ENCODE measurements at places on chromosomes 11 and 22.

DNA sequence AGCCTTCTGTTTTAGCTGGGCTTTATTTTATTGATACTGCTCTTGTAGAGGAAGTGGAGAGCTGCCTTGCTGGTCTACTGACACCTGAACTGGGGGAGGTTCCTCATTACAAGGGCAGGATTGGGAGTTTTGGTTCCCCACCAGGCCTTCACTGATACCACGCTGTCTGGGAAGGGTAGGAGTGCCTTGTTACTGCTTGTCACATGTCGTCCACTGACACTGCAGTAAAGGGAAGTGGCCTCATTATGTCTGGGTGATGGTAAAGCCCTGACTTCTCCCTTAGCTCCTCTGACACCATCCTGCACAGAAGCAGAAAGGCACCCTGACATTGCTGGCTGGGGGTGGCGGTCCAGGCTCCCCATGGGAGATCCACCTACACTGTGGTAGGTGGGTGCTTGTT is 38.7 kb upstream of the ELF5 start:
- DNase-seq, result no peak

GRCh38 chr11:82924522-82925224 is 23.1 kb downstream of the DDIAS start:
- DNase-seq, result no peak

DNA sequence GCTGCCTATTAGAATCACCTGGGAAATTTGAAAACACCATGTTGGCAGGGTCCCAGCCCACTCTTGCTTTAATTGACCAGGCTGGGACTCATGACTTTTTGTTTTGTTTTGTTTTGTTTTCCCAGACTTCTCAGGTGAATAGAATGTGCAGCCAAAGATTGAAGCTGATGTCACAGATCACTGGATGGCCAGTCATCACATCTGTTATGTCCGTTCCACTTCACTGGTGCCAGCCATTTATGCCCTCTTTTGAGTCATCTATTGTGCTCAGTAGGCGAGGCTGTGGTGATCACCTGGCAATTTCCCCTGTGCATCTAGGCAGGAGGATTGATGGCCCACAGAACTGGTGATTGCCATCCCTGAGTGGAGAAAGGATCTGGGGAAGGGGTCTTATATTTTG is 297.3 kb downstream of the INSC start:
- DNase-seq, result no peak

DNA sequence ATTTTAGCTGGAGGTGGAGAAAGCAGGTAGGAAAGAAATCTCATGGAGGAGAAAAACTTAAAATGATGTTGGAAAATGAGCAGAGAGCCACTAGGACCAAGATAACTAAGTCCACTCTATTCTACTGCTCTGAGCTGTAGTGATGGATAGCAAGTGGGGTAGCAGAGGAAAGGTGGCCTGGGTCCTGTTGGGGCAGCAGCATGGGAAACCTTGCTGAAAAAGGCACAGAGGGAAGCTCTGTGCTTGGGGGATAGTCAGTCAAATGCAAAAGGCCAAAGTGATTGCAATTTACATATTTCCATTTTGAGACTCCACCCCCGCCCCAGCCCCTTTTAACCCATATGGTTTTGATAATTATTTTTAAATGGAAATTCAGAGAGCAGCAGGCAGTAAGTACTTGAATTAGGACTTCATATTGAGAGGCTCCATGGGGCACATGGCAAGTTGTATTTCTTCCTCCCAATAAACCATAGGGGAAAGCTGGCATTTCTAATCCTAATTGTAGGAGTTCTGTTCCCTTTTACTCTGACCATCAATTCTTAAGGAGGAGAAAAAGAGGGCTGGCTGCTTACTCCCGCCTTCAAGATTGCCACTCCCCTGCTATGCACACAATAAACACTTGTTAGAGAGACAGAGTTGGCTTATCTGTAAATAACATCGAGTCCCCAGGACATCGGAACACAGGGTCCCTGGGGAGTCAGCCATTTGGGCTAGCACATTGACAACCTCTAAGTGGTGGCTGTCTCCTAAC is 1341.5 kb upstream of the TENM4 start:
- no peak for DNase-seq

DNA sequence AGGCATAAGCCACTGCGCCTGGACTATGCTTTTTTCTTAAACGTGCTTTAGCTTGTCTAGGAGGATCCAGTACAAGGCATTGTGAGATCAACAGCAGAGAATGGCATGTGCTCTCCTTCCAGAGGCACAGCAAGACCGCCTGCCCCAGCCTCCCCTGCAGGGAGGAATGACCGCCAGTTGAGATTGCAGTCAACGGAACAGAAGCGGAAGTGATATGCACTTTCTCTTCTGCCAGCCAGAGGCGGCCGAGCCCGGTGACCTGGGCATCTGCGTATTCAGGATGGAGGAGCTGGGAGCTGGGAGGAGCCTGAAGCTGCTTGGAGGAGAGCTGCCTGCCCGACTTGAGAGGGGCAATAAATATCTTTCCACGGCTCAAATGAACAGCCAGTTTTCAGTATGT is 243.0 kb downstream of the CTTN start:
- DNase-seq, result no peak

DNA sequence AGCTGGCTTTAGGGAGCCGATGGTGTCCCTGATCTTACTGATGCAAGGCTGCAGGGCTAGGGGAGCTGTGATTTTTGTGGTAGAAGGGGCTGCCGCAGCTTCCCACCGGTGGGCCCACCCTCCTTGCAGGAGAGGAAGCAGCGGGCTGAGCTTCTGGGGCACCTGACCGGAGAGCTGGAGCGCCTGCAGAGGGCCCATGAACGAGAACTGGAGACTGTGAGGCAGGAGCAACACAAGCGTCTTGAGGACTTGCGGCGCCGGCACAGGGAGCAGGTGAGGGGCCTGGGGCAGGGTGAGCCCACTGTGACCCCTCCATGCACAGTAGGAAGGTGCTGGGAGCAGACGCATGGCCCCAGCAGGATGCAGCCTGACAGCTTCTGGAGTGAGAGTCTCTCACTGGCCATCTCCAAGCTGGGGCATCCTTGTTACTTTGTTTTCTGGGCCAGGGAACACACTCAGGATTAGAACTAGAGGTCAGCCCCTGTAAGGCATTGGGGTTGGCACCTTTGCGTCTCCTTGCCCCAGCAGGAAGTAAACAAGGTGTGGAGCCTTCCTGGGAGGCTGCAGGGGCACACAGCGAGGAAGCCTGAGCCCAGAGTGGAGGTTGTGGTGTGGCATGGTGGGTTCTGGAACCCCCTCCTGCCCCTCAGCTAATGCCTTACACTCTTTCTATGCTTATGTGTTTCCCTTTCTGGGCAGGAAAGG is 66.7 kb downstream of the CEP164 start:
- no peak for DNase-seq

- no peak for DNase-seq
Measured at GRCh38 chr22:49886346-49887063, 31.7 kb downstream of the ALG12 start.

DNA sequence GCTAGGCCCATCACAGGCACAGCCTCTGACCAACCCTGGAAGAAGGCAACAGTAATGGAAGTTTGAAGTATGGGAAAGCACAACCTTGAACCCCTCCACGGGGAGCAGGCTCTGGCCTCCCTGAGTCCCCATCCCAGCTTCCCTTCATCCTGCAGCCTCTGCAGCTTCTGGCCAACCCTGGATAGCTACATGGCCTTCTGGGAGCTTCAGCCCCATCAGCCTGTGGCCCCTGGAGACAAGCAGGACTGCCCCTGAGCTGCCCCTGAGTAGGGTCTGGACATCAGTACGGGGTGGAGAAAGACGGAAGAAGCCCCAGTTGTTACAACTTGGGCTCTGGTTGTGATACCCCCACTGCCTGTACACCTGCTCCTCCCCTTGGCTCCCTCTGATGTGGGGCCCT is 113.8 kb upstream of the CD82 start:
- no peak for DNase-seq

GRCh38 chr22:26485013-26485412 is 1.3 kb downstream of the SRRD start:
- no peak for DNase-seq

GRCh38 chr22:42788466-42788865 is 67.8 kb upstream of the A4GALT start:
- DNase-seq, result no peak

- DNase-seq, result no peak
Measured at GRCh38 chr11:111942829-111943228, 5.7 kb downstream of the DIXDC1 start.

All from CD4-positive, alpha-beta T cell treated with Interleukin-17A for 4 hours (primary cell).